ENCODE measurements at places on chromosomes 6 and 20.

DNA sequence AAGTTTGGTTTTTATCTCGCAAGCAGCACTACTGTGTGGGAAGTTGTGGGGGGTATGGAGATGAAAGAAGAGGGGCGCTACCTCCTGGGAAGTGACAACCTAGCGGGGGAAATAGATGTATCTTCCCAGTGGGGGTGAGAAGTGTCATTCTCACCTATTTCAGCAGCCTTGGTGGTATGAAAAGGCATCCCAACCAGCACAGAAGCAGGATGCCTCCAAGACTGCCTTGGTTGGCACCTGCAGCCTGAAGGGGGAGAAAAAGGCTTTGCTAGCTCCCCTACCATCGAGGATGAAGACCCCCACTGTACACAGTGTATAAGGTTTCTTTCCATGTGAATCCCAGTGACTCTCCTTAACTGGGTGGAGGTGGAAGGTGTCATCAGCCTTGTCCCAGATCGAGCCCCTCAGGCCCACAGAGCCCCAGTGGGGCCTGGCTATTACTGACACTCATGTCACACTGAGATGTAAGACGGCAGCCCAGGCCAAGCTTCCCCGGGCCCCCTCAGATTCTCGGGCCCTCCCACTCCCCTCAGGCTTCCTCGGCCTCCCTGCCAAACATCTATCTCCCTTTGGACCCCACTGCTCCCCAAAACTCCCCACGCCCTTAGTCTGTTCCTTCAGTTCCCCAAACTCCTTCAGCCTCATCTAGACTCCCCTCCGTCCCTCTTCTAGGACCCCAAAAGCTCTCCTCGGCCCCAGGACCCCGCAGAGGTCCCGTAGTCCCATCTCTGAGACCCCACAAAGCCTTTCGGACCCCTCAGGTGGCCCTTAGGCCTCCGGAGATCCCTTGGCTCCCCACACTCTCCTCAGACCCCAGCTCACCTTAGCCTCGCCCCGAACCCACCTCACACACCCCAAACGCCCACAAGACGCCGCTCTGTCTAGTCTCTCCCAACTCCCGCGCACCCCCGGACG lies 688 bp downstream of the COMMD7 start:
- H3K4me1 ChIP-seq, result peaks cover 45% of the 10 kb centered on the region
- H3K36me3 ChIP-seq, result peaks cover 3% of the 10 kb centered on the region
- H3K4me3 ChIP-seq, result peak overlapping the region; percentile 84
- peak overlapping the region; percentile 84 for H3K27ac ChIP-seq

DNA sequence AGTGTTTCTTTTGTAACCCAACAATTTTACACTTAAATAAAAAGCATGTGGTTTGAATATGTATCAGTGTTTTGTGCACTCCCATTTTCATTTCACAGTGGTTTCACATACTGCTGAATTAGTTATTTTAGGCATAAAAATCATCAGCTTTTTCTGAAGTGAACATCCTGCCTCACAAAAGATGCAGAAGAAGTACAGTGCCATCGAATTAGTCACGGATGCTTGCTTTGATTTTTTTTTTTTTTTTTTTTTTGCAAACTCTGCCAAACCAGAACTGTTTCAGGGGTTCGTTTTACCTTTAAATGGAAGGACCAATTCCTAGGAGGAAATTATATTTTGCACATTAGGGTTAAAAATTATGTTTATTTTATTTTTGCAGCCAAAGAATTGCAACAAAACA lies 158.6 kb downstream of the RPS12 start:
- no peak overlapping the region for H3K27ac ChIP-seq
- H3K36me3 ChIP-seq, result no peaks in the 10 kb centered on the region
- H3K27me3 ChIP-seq, result no peaks in the 10 kb centered on the region
- DNase-seq, result no peak
- no peak overlapping the region for H3K4me3 ChIP-seq

- no peak overlapping the region for H3K4me3 ChIP-seq
- H3K36me3 ChIP-seq, result no peaks in the 10 kb centered on the region
- no peaks in the 10 kb centered on the region for H3K4me1 ChIP-seq
- H3K27ac ChIP-seq, result no peak overlapping the region
Observed at GRCh38 chr6:139895205-139895793, 520.9 kb upstream of the CITED2 start.

- no peak for DNase-seq
- H3K27ac ChIP-seq, result no peak overlapping the region
- no peak overlapping the region for H3K4me3 ChIP-seq
- H3K36me3 ChIP-seq, result no peaks in the 10 kb centered on the region
- H3K27me3 ChIP-seq, result no peaks in the 10 kb centered on the region
- H3K4me1 ChIP-seq, result no peaks in the 10 kb centered on the region
Observed at GRCh38 chr6:148653138-148653776, 93.6 kb upstream of the UST start.

- H3K4me3 ChIP-seq, result no peak overlapping the region
- no peaks in the 10 kb centered on the region for H3K4me1 ChIP-seq
- H3K27me3 ChIP-seq, result peaks cover 12% of the 10 kb centered on the region
- no peak for DNase-seq
Observed at GRCh38 chr20:20780127-20780824, 67.8 kb upstream of the RALGAPA2 start.

- no peak overlapping the region for H3K4me3 ChIP-seq
- DNase-seq, result no peak
- peaks cover 4% of the 10 kb centered on the region for H3K27me3 ChIP-seq
- no peaks in the 10 kb centered on the region for H3K36me3 ChIP-seq
Observed at GRCh38 chr6:148523551-148523950, 180.9 kb downstream of the SASH1 start.

DNA sequence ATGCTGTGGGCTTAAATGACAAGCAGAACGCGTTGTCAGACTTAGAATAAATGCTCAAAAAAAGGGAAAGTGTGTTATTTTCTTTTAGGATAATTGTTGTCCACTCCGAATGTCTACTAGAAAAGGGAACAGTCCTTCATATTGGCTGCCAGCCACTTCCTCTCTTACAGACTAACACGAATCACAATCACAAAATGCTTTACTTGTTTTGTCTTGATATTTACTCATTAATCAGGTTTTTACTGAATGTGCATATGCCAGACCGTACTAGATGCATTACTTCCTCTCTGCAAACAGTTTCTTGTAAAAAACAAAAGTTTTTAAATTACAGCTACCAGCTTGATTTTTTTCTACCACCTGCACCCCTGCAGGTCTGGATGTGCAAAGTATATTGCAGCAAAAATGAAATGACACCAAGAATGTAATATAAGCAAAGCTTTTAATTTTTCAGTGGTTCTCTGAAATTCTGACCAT lies 821 bp downstream of the DHX35 start:
- H3K36me3 ChIP-seq, result peaks cover 19% of the 10 kb centered on the region
- peaks cover 35% of the 10 kb centered on the region for H3K4me1 ChIP-seq
- no peaks in the 10 kb centered on the region for H3K27me3 ChIP-seq
- peak overlapping the region; percentile 79 for H3K4me3 ChIP-seq
- peak overlapping the region; percentile 79 for H3K27ac ChIP-seq
- no peak for DNase-seq

- H3K4me3 ChIP-seq, result no peak within 1 kb of the TSS
- H3K27ac ChIP-seq, result no peak within 1 kb of the TSS
- no peaks in the 10 kb centered on the region for H3K36me3 ChIP-seq
- H3K4me1 ChIP-seq, result peaks cover 28% of the 10 kb centered on the region
- no peak for DNase-seq
- H3K27me3 ChIP-seq, result no peaks in the 10 kb centered on the region
Observed at GRCh38 chr6:100464903-100465700, at the start of gene SIM1. Gene SIM1 (minus strand): TSS chr6:100464921. CDS start chr6:100463468, 1,453 bp downstream.

DNA sequence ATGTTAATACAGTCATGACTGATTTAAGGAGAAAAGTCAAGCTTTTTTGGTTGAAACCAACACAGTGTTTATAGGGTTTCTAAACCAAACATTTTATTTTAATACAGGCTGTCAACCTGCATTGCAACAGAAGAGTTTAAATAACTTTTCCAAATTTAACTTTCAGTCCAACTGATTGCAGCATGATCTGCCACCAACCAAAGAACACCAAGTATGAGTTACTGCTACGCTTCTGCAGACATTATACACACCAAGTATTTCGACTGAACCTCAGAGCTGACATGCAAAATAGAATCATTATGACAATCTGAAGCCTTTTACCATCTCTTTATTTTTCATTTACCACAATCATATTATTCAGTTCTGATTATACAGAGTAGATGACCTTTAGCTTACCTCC lies 151.2 kb upstream of the DST start:
- peaks cover 4% of the 10 kb centered on the region for H3K27me3 ChIP-seq
- no peak for DNase-seq
- H3K4me1 ChIP-seq, result no peaks in the 10 kb centered on the region
- H3K27ac ChIP-seq, result no peak overlapping the region
- H3K4me3 ChIP-seq, result no peak overlapping the region

GRCh38 chr6:81752084-81752920 lies at the start of gene TENT5A:
Gene TENT5A (minus strand): TSS chr6:81752681. CDS start chr6:81752141, 540 bp downstream.
- no peak within 1 kb of the TSS for H3K4me3 ChIP-seq
- H3K27ac ChIP-seq, result no peak within 1 kb of the TSS
- H3K27me3 ChIP-seq, result no peaks in the 10 kb centered on the region
- no peaks in the 10 kb centered on the region for H3K36me3 ChIP-seq

GRCh38 chr6:21371061-21371460 lies 222.5 kb upstream of the SOX4 start:
- H3K27me3 ChIP-seq, result no peaks in the 10 kb centered on the region
- no peaks in the 10 kb centered on the region for H3K36me3 ChIP-seq
- H3K27ac ChIP-seq, result no peak overlapping the region
- no peaks in the 10 kb centered on the region for H3K4me1 ChIP-seq

GRCh38 chr6:95364016-95364604 lies 213.2 kb upstream of the MANEA start:
- no peaks in the 10 kb centered on the region for H3K27me3 ChIP-seq
- no peaks in the 10 kb centered on the region for H3K36me3 ChIP-seq
- H3K27ac ChIP-seq, result no peak overlapping the region
- no peak overlapping the region for H3K4me3 ChIP-seq

DNA sequence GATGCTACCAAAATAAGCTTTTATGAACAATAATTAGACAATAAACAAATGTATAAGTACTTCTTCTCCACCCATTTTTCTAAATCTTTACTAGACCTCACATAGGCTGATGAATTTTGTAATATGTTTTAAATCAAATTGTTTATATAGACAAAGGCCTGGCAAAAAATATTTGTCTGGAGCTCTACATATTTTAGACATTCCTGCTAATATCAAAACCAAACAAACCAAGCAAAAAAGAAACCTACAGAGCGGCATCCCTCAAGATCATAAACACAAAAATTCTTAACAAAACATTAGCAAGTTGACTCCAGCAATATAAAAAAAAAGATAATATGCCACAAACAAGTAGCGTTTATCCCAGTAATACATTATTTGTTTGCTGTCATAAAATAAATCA lies 87.2 kb downstream of the ADAT2 start:
- H3K36me3 ChIP-seq, result no peaks in the 10 kb centered on the region
- no peaks in the 10 kb centered on the region for H3K27me3 ChIP-seq
- no peaks in the 10 kb centered on the region for H3K4me1 ChIP-seq

DNA sequence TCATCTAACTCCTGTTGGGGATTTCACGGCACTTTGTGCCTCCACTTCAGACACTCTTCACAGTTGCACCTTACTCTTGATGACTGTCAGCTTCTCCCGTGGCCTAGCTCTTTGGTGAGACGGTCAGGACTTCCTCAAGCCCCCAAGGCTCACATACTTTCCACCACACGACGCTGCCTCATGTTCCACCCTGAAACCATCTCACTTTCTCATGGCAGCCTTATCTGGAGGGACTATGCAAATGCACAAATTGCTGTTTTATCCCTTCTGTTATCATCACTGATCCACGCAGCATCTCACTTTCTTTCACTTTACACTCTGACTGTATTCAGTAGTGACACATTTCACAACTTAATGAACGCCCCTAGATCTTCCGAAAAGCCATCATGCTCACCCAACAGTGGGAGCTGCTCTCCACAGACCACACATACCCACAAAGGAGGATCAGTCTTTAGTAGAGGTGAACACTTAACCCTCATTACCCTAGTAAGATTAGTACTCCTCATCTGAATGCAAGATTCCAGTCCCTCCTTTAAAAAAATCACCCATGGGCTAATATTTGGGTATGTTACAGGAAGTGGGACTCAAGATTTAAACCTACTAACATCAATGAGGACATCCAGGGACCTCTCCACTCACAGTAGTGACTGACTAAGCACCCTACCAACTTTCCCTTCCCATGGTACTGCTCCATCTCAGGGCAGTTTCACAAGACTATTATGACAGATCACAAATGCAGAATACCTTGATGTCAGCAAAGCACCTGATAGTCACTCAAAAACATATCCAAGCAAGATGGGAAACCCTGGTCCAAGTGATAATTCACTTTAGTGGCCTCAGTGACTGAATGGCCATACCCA lies 35.4 kb downstream of the FYN start:
- peaks cover 16% of the 10 kb centered on the region for H3K4me1 ChIP-seq
- DNase-seq, result no peak
- no peaks in the 10 kb centered on the region for H3K27me3 ChIP-seq
- H3K27ac ChIP-seq, result no peak overlapping the region

DNA sequence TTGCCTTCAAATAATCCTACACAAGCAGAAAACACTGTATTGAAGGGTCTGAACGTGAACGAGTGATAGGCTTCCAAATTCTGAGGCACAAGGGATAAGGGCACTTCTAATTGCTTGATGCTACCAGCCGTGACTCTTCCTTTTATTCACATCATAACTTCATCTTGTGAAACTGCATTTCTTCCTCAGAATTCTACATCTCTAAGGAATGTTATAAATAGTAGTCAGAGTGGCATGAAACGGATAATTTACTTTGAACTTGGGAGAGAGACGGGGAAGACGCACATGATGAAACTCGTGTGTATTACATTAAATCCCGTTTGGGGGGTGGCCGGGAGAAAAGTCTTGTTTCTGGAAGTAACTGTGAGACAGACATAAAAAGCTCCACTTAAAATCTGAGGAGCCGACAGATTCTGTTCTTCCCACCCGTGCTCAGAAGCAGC lies 754 bp downstream of the HDDC2 start:
- H3K27ac ChIP-seq, result peak overlapping the region; percentile 84
- no peaks in the 10 kb centered on the region for H3K27me3 ChIP-seq
- H3K4me3 ChIP-seq, result peak overlapping the region; percentile 52
- peaks cover 40% of the 10 kb centered on the region for H3K36me3 ChIP-seq

All from DND-41 (cell line).